Stimulated activated CD4-positive, alpha-beta T cell treated with anti-CD3 and anti-CD28 coated beads, TNF-alpha, amount 100 ng/mL, for 1 hour (primary cell): ENCODE measurements at places on chromosomes 4 and X.

DNA sequence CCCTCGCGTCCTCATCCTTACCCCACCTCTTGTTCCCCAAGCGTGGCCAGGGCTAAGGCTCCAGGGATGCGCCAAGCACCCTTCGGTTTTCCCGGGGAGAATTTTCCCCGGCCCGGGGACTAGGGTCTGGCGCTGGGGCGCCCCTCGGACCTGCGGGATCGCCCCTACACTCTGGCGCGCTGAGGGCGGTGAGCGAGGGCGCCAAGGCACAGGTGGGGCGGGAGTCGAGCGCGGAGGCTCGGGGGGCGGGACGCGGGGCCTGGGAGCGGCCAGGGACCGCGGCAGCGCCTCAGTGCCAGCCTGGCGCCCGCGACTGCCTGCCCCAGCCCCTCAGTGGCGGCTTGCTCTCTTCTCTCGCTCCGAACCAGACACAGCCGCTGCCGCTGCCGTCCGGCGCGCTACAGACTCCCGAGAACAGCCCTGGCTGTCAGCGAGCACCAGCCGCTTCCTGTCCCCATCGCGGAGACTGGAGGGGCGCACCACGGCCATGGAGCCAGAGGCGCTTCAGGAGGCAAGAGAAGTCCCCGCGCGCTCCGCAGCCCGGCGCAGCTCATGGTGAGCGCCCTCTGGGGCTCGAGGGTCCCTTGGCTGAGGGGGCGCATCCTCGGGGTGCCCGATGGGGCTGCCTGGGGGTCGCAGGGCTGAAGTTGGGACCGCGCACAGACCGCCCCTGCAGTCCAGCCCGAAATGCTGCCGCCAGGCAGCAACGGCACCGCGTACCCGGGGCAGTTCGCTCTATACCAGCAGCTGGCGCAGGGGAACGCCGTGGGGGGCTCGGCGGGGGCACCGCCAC, at the start of gene DRD5:
Gene DRD5, plus strand, starts transcription at position 292 of the 793 bp plus-strand sequence. Its CDS starts 396 bp downstream, at position 688.
- no peak for DNase-seq

DNA sequence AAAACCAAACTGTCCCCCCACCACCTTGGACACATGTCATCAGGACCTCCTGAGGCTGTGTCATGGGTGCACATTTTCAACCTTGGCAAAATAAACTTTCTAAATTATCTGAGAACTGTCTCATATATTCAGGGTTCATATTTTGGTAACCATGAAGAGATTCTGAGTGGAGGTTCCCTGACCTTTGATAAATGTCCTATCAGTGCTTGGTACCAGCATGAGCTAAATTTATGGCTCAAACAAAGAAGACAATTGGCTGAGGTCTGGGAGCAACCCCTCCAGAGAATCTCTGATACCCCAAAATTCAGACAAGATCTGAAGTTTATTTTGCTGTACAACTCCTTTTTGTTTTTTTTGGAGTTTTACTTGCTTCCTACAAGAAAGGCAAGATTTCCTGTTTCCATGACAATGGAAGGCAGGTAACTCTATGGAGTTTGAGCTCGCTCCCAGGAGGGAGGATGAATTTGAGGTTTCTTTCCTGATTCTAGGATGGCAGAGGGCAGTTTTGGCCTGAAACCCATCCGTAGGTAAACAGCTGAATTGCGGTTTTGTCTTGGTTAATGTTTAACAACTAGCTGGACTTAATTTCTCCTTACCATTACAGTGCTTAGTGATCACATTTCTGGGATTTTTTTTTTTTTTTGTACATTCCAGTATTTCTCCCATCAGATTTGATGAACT, 14.5 kb downstream of the UGT2B15 start:
- no peak for DNase-seq

DNA sequence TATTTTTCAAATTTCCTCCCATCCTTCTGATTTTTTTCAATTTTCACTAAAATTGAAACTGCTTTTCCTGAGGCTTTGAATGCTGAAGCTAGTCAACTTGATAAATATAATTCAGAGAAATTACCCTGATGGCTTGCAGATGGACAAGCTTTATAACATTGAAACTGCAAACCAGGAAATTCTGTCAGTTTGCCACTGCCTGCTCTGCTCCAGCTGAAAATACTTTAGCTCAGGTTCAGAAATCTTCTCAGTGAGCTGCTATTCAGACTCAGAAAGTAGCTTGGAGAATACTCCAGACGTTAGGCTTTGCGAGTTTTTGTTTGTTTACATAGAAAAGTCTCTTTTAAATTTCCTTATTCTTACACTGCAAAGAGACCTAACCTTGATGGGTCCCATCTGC, 1574.7 kb downstream of the STIM2 start:
- no peak for DNase-seq

GRCh38 chr4:156968479-156968984, 3.1 kb downstream of the PDGFC start:
- DNase-seq, result no peak

DNA sequence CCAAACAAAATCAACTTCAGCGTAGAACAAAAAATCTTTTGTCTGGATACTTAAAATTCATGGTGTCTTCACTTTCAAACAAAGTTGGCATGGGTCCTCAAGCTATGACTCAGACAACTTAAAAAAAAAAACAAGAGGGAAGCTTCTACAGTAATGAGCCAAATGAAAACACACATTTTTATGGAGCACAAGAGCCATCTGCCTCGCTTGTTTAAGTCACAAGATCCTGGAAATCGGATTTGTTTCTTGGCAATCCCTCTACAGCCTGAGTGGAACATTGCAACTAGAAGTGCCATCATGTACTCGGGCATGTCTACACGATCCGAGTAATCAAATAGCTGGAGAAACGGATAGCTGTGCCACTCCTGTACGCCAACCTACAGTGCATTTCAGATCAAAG, 22.6 kb downstream of the LAMP2 start:
- no peak for DNase-seq

DNA sequence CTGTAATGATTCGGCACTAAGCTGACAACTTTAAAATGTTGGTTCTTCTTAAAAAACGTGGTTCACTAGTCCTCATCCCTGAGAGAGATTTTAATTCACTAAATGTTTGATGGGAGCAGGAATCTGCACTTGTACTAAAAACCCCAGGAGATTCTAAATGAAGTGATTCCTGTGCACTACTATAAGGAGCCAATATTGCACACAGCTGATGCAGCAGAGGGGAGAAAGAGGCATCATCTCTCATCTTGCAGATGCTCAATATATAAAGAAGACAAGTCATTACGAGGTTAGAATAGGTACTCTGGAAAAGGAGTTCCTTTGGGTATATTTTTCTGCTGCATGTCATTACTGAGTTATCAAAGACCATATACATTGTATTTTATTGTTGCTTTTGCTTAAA, 207.6 kb upstream of the RASGEF1B start:
- DNase-seq, result no peak

GRCh38 chr4:124745985-124746801, 33.7 kb upstream of the ANKRD50 start:
- no peak for DNase-seq

GRCh38 chr4:7320206-7320797, 114.4 kb downstream of the PSAPL1 start:
- DNase-seq, result no peak

GRCh38 chr4:145333786-145334185, 147.9 kb upstream of the SMAD1 start:
- DNase-seq, result no peak
